ENCODE measurements at places on chromosomes 12 and 14. TPM values are rescaled to one million over a fixed set of nuclear protein-coding genes. Genes with fewer than 3 reads are reported as not detected.

DNA sequence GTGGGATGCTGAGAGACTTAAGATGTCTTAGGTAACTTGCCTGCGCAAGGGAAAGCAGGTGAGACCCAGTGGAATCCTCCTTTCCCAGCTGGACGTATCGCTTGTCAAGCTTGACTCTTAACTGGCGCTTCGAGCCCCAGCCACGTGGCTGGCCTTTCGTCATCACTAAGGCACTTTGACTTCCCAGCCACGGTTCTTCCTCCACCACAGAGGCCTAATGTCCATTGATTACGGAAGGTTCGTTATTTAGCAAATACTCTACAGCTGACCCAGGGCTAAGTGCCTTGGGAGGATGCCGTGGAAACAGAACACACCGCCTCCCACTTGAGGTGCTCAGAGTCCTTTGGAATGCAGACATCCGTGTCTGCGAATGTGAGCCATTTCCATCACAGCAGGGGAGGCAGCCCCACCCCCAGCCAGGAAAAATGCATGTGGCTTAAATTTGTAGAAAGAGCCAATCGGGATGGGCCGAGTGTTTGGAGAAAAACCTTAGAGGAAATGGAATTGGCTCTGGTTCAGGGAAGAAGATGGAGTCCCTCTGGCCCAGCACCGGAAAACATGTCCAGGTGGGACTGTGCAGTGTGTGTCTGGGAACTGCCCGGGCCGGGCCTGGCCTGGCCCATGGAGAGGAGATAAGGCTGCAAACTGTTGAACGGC is 115.7 kb downstream of the PLXNC1 start:
- no peak for DNase-seq
- H3K36me3 ChIP-seq, result no peaks in the 10 kb centered on the region
- no peaks in the 10 kb centered on the region for H3K27me3 ChIP-seq

Gene MGP
- total RNA-seq, result 497 TPM

Gene GALNT16
- 70.5 TPM for total RNA-seq

Gene KRT2
- not detected for total RNA-seq

All from left ventricle myocardium inferior (tissue), 1 donor.